SK-N-DZ (cell line): ENCODE measurements at places on chromosomes 13 and 19.

DNA sequence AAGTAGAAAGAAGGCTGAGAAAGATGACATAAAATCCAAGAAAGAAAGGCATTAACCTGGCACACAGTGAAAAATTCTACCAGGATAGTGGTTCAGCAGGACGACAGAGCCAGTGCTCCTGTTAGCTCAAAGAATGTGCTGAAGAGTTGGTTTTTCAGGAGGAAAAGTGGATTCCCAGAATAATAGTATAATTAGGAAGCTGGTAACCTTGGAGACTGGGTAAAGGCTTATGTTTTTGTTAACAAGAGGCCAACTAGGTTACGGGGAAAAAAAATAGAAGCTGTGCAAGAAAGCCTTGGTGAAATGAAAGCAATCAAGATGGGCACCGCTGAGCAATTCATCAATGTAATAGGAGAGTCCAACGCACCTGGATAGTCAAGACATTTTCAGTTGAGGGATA is 54.7 kb downstream of the SLC15A1 start:
- DNase-seq, result no peak

DNA sequence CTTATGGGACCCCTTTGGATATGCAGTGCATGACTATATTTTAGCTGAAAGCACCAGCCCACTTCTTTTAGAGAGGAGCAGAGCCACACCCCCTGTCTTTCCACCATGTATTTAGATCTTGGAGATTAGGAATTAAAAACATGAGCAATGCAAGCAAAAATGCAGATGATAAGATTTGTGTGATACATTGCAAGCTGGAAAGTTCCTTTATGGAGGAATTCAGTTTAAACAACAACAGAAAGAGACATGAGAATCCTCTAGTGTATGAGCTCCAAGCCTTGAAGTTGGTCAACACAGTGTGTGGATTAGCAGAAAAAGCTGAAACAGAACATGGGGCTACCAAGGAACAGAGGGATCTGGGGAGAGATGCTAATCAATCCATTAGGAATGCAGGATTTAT is 529.8 kb upstream of the NBEA start:
- DNase-seq, result no peak

DNA sequence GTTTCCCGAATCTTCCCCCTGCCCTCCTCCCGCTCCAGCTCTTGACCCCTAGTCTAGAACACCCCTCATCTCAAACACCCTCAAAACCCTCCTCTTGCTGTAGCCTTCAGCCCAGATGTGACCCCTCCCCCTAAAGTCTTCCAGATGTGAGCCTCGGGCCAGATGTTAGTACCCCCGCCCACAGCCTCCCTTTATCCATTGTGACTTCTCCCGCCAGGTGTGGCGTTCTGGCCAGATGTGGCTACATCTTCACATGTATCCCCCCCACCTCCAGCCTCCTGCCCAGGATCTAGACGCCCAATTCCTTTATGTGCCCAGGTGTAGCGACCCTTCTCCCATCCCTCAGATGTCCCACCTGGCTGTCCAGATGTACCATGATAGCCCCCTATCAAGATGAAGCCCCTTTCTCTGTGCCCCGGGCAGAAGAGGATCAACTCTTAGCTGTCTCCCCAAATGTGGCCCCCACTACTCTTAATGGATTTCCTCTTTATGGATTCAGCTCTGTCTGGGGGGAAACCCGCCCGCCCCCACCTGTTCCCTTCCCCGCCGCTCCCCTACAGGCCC is 517 bp upstream of the LTBP4 start:
- DNase-seq, result no peak

- no peak for DNase-seq
These were observed 209.7 kb downstream of the KATNAL1 start for GRCh38 chr13:30097701-30098100.

DNA sequence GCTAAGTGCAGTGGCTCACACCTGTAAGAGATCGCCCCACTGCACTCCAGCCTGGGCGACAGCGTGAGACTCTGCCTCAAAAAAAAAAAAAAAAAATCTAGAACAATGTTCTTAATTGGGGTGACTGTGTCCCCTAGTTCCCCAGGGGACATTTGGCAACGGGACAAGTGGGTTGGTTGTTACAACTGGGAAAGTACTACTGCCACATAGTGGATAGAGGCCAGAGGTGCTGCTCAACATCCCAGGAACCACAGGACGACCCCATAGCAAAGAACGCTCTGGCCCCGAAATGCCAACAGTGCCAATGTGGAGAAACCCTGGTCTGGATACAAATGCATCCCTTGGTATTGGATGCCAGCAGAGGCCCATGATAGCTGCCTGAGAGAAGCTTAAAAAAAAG is 11.8 kb downstream of the NLRP12 start:
- DNase-seq, result no peak

DNA sequence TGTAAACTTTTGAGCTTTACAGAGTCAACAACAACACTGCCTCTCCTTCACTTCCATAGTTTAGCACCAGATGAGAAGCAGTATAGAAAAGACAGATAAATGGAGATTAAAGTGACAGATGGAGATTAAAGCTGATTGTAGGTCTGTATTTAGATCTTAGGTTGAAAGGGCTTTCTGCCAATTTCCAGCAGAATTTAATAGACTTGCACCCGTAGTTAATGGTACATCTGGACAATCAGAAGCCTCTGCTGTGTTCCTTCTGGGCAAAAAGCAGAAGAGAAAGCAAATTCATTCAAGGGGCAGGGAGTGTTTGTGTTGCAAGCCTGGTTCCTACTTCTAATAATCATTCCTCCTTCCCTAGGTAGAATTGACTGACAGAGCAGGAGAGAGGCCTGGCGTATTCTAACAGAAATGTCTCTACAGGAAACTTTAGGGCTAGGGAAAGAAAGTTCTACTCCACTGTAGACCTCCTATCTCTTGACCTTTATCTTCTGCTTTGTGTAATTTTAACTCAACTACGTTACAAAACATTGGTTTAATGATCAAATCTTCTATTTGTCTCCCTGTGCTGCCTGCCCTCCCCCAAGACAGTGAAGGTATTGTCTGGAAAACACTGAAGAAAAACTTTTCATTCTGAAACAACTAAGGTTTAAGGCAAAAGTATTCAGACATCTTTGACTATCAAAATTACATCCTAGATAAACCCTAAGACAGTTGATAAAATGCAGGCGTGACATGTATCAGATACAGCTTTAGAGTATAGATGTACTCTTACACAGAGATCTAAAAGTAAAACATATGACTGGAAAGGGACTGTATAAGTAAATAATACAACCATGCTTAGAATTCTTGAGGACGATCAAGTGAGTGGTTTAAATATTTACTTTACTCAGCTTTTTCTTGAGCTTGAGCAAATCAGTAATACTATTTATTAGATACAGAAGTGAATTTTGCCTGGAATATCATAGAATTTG is 44.4 kb downstream of the GPC6 start:
- peak; percentile 94 for DNase-seq

DNA sequence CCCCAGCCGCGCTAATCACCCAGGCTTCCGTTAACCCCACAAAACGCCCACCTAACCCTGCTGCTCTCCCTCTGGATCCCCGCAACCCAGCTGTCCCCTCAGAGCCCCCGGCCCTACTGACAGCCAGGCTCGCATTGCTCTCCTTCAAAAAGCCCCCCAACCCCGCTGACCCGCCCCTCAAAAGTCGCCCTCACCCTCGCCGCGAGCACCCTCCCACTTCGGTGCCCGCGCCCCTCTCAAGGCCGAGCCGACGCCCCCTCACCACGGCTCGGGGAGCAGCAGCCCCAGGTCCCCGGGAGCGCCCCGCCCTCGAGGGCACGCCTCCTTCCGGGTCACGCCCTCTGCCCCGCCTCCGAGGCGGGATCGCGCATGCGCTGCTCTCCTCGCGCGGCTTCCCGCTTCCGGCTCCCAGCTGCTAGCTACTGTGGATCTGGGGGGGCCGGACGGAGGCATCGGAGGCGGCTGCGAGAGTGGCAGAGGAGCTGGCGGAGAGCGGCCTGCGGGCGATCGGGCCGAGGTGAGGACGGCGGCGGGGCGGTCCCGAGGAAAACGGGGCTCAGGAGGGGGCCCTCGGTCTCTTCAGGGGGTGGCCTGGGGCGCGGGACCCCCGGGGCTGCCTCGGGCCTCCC is 46.1 kb downstream of the ARHGEF18 start:
- peak; percentile 77 for DNase-seq

DNA sequence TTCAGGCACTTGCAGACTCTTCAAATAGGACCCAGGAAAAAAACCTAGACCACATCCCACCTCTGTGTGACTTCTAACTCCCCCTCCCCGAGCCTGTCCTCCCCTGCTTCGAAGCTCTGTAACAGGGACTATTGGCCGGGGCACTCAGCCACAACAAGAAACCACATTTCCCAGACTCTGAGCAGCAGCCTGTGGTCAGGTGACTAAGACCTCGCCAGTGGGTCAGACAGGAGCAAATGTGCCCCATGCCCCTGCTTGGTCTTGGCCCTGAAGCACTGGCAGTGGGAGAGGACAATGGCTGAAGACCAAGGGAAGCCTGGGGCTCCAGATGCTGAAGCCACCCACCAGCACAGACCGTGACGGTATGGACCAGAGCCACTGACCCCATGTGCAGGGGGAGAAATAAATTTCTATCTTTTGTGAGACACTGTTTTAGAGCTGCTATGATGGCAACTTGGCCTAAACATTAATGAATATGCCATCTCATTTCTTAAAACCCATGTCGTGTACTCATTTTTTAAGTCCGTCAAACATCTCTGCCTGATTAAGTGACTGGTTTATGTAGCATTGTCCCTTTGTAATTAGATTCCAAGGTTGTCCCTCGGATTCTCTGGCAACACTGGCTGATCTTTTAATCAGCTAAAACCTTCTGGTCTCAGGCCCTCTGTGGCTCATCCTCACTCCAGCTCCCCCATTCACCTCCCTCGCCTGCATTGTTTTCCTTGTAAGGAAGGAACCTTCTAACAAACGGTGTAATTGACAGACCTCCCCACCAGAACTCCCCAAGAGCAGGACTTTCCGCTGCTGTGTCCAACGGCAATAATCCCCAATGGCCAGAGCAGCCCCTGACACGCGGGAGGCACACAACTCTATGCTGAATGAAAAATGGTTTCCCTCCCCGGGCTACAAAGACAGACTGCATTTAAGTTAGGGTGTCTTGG is 98.4 kb downstream of the STK24 start:
- DNase-seq, result peak; percentile 78

DNA sequence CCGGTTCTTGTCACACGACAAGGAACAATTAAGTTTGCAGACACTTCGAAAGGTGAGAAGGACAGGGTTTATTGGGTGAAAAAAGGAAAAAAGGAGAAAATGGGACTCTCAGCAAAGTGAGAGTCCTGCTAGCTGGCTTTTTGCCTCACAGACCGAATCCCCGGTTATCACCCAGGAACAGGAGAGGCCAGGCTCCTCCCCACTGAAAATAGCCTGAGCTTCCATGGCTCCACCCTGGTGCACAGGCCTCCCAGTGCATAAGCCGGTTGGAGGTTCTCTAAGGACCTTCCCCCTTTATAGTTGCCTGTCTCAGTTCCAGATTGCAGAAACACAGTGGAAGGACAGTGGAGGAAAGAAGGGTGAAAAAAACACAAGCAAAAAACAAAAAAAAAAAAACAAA is 571.7 kb downstream of the KCTD12 start:
- DNase-seq, result no peak

DNA sequence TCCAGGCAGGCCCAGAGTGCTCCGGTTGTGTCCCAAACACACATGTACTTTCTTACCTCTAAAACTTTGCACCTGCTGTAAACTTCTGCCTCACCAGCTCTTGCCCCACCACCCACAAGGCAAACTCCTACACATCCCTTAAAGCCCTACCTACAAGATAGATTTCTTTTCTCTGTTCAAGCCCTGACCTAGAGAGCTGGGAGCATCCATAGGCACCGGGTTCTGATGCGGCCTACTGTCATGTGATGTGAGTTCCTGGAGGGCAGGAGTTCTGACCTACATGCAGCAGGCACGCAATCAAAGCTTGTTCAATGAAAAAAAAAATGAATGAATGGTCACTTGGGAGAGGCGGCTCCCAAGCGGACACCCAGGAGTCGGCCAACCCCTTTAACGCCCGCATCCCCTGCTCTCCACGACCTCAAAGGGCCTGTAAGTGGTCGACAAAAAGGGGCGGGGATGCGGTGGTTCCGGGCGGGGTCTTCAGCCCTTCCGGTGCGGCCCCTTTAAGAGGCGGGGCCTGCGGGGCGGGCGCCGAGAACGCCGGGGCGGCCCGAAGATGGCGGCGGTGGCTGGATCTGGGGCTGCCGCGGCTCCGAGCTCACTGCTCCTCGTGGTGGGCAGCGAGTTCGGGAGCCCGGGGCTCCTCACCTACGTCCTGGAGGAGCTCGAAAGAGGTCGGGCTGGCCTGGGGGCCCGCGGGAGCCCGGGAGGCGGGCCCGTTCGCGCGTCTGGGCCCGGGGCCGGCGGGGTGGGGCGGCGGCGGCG is at the start of gene MAP1S:
Gene MAP1S, plus strand, starts transcription at position 534 of the 765 bp plus-strand sequence. Its CDS starts 23 bp downstream, at position 557.
- peak; percentile 79 for DNase-seq

DNA sequence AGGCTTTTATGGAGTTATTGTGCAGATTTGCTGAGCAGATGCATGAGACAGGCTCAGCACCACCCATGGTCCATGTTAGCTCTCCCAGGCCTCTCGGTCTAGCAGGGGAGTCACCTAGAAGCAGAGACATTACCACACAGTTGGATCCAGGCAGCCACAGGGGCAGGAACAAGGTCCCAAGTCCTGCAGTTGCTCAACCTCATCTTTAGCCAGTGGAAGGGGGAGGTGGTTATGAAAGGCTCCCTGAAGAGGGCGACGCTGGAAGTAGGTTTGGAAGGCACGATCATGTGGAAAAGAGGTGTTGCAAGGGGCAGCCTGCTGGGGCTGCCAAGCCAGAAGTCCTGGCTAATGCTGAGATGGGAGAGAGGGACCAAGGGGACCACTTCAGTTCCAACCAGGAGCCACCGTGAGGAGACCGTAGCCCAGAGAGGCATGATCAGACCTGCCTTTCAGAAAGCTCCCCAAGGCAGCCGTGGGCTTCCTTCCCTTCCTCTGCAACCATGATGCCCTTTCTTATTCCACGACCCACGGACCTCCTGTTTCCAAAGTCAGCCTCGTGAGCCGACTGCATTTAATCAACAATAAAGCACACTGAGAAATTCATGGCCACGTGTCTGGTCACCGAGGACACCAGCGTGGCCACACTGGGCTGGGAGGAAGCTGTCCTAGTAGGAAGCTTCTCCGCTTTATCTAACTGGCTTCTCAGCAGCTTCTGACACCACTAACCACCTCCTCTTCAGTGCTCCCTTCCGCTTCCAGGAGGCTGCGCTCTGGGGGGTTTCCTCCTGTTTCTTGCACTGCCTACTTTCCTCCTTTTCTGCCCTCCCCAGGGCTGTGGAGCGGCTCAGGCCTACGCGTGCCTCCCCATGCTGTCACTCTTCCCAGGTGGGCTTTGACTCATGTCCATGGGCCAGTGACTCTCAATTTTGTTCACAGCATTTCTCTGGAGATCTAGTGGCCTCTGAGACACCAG is 2.6 kb downstream of the AP1M1 start:
- DNase-seq, result no peak
